Posterior cingulate gyrus (tissue), 11 donors: ENCODE measurements at places on chromosomes 5 and 9.

- DNase-seq = no peak
Measured at GRCh38 chr5:33184367-33184766, 256.4 kb upstream of the TARS1 start.

- no peak for DNase-seq
Measured at GRCh38 chr5:57324861-57325260, 151.0 kb downstream of the GPBP1 start.

DNA sequence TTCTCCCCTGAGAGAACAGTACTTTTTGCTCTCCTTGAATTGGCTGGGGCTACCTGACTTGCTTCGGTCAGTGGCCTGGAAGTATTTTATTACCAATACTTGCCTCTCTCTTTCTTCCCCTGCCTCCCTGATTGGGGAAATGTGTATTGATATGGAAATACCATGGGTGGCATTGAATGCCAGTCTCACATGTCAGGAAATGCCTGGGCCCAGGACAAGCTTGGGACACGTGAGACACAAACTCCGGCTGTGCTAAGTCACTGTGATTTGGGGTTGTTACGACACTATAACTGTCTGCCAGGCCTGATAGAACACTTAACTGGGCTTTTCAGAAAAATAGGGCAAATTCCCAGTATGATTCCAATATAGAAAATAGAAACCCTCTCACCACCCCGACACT is 238.3 kb downstream of the GADD45G start:
- no peak for DNase-seq

GRCh38 chr5:168914491-168914890 is 335.3 kb upstream of the PANK3 start:
- DNase-seq = no peak

DNA sequence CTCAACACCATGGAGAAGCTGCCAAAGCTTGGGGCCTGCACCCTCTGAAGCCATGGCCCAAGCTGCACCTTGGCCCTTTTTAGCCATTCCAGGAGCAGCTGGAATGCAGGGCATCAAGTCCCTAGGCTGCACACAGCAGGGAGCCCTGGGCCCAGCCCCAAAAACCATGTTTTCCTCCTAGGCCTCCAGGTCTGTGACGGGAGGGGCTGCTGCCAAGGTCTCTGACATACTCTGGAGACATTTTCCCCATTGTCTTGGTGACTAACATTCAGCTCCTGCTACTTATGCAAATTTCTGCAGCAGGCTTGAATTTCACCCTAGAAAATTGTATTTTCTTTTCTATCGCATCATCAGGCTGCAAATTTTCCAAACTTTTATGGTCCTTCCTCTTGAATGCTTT is 64.6 kb downstream of the ELOVL7 start:
- no peak for DNase-seq

DNA sequence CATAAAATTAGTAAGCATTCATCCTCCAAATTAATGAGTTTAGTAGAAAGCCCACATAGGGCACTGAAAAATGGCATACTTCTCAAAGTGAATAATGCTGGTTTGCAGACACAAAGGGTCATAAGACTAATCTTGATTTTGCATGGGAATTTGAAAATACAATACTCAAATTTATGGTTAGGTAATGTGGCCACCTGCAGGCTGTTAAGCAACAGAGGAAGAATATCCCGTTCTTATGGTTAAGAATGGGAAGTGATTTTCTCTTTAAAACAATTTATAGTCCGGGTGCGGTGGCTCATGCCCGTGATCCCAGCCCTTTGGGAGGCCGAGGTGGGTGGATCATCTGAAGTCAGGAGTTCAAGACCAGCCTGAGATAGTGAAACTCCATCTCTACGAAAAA is 9.4 kb upstream of the PLCXD3 start:
- no peak for DNase-seq

DNA sequence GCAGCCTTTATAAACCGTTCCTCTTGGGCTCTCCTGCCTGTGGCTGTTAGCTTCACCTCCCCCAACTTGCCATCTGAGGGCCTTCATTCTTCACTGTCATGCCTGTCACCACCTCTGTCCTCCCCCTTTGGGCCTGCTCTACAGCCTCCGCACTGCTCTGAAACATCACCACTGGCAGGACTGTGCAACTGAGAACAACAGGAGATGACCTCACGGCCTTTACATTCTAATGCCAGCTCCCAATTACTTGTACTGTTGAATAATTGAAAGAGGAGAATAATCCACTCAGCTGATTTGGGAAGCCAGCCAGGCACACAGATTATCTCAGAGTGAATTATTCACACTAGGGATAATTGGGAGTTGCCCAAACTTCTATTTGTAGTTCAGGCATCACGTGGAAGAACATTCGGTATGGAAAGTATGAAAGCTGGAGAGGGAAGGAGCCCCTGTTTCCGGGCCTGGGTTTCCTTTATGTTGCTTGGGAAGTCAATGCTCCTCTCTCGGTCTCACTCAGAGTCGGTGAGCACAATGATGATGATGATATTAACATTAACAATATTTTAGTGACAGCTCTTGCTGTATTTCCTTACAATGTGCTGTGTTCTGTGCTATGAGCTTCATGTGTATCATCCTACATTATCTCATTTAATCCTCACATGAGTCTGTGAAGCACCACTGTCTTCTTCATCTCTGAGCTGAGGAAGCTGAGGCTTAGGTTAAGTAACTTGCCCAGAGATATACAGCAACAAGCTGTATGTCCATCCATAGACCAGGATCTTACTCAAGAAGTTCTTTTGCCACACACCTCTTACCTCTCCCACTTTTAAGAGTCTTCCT is 99.3 kb upstream of the LRRTM2 start:
- no peak for DNase-seq

GRCh38 chr5:37739817-37740261 is 100.0 kb downstream of the GDNF start:
- no peak for DNase-seq

- DNase-seq = no peak
Measured at GRCh38 chr9:113770396-113770795, 105.7 kb upstream of the ZNF618 start.

- no peak for DNase-seq
Measured at GRCh38 chr9:91342575-91342974, 19.1 kb downstream of the AUH start.

- DNase-seq = no peak
Measured at GRCh38 chr5:107365320-107366109, 305.2 kb downstream of the EFNA5 start.

- no peak for DNase-seq
Measured at GRCh38 chr5:61202213-61202612, 39.9 kb upstream of the SMIM15 start.

- no peak for DNase-seq
Measured at GRCh38 chr9:105138306-105138801, 106.1 kb upstream of the SLC44A1 start.

DNA sequence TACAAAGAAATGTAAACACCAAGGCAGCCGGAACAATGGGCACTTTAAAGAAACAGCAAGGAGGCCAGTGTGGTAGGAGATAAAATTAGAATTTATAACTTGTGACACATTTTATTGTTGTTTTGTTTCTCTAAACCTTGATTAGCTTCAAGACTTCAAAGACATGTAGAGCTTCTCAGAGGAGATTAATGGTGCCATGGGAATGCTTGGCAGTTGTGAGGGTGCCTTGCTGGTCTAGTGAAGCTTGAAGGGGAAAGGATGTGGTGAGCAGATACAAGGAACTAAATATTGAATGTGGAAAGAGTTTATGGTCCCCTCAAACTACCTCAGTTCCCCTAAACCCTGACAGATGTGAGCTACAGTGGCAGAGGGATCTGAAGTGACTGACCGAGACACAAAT is 322.4 kb upstream of the ADAMTS16 start:
- no peak for DNase-seq

GRCh38 chr5:17218353-17219005 is 1.0 kb downstream of the BASP1 start:
- peak; percentile 71 for DNase-seq

DNA sequence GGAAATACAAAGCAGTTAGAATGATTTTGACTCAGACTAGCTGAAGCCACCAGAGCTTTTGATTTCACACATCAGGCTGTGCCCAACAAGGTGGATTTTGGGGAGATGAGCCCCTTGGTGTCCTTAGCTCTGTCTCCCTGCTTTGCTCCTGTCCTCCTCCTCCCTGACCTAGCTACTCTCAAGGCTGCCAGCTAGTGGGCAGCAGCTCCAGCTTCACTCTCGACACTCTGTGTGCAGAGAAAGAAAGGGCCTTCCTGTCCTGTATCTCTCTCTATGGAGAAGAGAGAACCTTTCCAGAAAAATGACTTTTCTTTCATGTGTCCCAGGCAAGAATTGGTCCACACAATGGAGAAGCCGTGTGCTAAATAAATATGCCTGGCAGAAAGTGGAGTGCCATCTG is 446.2 kb downstream of the SEMA5A start:
- no peak for DNase-seq

- no peak for DNase-seq
Measured at GRCh38 chr9:22131817-22132216, 122.7 kb upstream of the CDKN2B start.

DNA sequence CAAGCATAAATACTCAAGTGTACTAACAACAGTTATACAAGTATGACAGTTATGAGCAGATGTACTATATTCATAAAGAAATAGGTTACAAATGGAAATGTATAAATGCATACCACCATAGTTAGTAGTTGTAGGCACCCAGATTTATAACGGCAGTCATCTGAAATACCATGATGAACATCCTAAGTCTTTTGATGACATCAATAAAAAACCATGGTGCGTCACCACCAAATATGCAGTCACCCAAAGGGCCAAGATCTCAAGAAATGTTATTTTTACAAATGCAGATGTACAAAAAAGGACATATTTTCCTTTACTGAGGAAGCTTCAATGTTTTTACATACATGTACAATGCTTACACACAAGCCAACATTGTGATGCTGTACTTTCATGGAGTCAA is 70.8 kb upstream of the XPA start:
- no peak for DNase-seq
